ENCODE measurements at places on chromosomes 7 and 10. TPM values are rescaled to one million over a fixed set of nuclear protein-coding genes. Genes with fewer than 3 reads are reported as not detected.

FAM171A1 gene
- total RNA-seq = 43.8 TPM

DIP2C gene
- total RNA-seq = 5.7 TPM

SDK1 gene
- 0.50 TPM for total RNA-seq

PNLIP gene
- not detected for total RNA-seq

IFIT1B gene
- total RNA-seq = not detected

FGL2 gene
- 0.13 TPM for total RNA-seq

Data from thoracic aorta endothelial cell (primary cell).